A549 treated with ZK216348 at 1 μM for 4 hours (cell line): ENCODE measurements at places on chromosomes 16 and 17. TPM values are rescaled to one million over a fixed set of nuclear protein-coding genes. Genes with fewer than 3 reads are reported as not detected.

The ABCA10 gene
- 0.05 to 0.37 TPM (median 0.12 TPM) in 5 replicates for total RNA-seq

The KRTAP3-1 gene
- not detected in 5 replicates for total RNA-seq

The CRYBA1 gene
- not detected in 5 replicates for total RNA-seq

The STH gene
- not detected in 5 replicates for total RNA-seq

The TMEM106A gene
- 0.80 to 1.8 TPM (median 0.97 TPM) in 5 replicates for total RNA-seq

The MYOCD gene
- total RNA-seq = 0.39 to 1.9 TPM (median 1.0 TPM) in 5 replicates

The FBXW10B gene
- 2.1 to 4.6 TPM (median 2.9 TPM) in 5 replicates for total RNA-seq

The IKZF3 gene
- total RNA-seq = not detected in 5 replicates

The FOXN1 gene
- total RNA-seq = 0.05 to 0.07 TPM in 2 of 5 replicates, not detected in the others

The SMPD3 gene
- 0.08 to 0.33 TPM (median 0.15 TPM) in 5 replicates for total RNA-seq

The ZNF205 gene
- total RNA-seq = 8.6 to 16.6 TPM (median 14.1 TPM) in 5 replicates

The GPATCH8 gene
- 18.1 to 27.2 TPM (median 20.8 TPM) in 5 replicates for total RNA-seq

The RPGRIP1L gene
- 8.5 to 11.4 TPM (median 10.0 TPM) in 5 replicates for total RNA-seq

The MPP3 gene
- 11.5 to 19.4 TPM (median 16.2 TPM) in 5 replicates for total RNA-seq

The HSD17B2 gene
- total RNA-seq = not detected in 5 replicates

The ZNF276 gene
- total RNA-seq = 14.1 to 20.7 TPM (median 18.4 TPM) in 5 replicates

The GPR139 gene
- not detected in 5 replicates for total RNA-seq

The LGALS9 gene
- total RNA-seq = 0.81 to 2.0 TPM (median 1.2 TPM) in 5 replicates

The NECAB2 gene
- total RNA-seq = 1.7 to 4.0 TPM (median 1.9 TPM) in 5 replicates

The BCL6B gene
- total RNA-seq = not detected in 5 replicates

The SLC35G6 gene
- not detected in 5 replicates for total RNA-seq

The GLIS2 gene
- total RNA-seq = 17.5 to 29.4 TPM (median 28.8 TPM) in 5 replicates

The MILR1 gene
- 1.2 to 2.8 TPM (median 1.6 TPM) in 5 replicates for total RNA-seq

The KRT39 gene
- not detected in 5 replicates for total RNA-seq

The KCNJ18 gene
- total RNA-seq = not detected in 5 replicates

The ALOX12B gene
- total RNA-seq = 1.1 to 2.3 TPM (median 1.6 TPM) in 5 replicates

The PLA2G10 gene
- total RNA-seq = 0.38 to 0.41 TPM (median 0.39 TPM) in 3 of 5 replicates, not detected in the others

The MMP2 gene
- total RNA-seq = 8.4 to 14.0 TPM (median 8.7 TPM) in 5 replicates

The PARD6A gene
- 1.2 to 2.6 TPM (median 1.8 TPM) in 5 replicates for total RNA-seq

The MARCHF10 gene
- total RNA-seq = 0.47 to 1.9 TPM (median 1.5 TPM) in 5 replicates

The CCL15 gene
- total RNA-seq = not detected in 5 replicates

The CCL4 gene
- total RNA-seq = not detected in 5 replicates

The SLFN12L gene
- total RNA-seq = not detected in 5 replicates

The ASGR2 gene
- total RNA-seq = 0.17 TPM in 1 of 5 replicates, not detected in the others

The SLFN14 gene
- total RNA-seq = not detected in 5 replicates

The ODAD4 gene
- 1.2 to 2.0 TPM (median 1.5 TPM) in 5 replicates for total RNA-seq

The PRPSAP2 gene
- total RNA-seq = 34.7 to 45.4 TPM (median 41.3 TPM) in 5 replicates

The CCDC92B gene
- 0.07 to 0.23 TPM (median 0.14 TPM) in 5 replicates for total RNA-seq

The C1QTNF1 gene
- total RNA-seq = 33.2 to 51.5 TPM (median 41.0 TPM) in 5 replicates

The KRT40 gene
- not detected in 5 replicates for total RNA-seq

The TP53TG3F gene
- 0.07 to 0.26 TPM in 2 of 5 replicates, not detected in the others for total RNA-seq

The HS3ST2 gene
- total RNA-seq = not detected in 5 replicates

The LYZL6 gene
- not detected in 5 replicates for total RNA-seq

The NPIPB9 gene
- total RNA-seq = 1.4 to 2.2 TPM (median 1.8 TPM) in 5 replicates

The ATPAF2 gene
- total RNA-seq = 19.6 to 31.1 TPM (median 27.9 TPM) in 5 replicates

The MT4 gene
- not detected in 5 replicates for total RNA-seq
